ENCODE measurements at places on chromosomes 6 and 20.

- DNase-seq: no peak
These were observed 85.6 kb downstream of the MYB start for GRCh38 chr6:135266675-135267074.

DNA sequence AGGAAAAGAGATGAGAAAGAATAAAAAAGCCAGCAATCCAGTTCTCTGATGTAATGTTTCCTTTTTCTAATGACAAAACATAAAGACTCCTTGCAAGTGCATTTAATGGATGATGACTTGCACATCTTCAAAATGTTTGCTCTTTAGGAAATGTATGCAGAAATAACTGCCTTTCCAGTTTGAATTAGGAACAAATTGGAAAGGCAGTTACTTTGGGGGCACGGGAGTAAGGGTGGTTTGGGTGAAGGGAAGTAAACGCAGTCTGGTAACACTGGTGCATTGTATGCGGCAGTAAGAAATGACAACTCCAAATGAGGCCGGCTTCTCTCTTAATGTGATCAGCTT is 57.6 kb upstream of the REV3L start:
- no peak for DNase-seq

DNA sequence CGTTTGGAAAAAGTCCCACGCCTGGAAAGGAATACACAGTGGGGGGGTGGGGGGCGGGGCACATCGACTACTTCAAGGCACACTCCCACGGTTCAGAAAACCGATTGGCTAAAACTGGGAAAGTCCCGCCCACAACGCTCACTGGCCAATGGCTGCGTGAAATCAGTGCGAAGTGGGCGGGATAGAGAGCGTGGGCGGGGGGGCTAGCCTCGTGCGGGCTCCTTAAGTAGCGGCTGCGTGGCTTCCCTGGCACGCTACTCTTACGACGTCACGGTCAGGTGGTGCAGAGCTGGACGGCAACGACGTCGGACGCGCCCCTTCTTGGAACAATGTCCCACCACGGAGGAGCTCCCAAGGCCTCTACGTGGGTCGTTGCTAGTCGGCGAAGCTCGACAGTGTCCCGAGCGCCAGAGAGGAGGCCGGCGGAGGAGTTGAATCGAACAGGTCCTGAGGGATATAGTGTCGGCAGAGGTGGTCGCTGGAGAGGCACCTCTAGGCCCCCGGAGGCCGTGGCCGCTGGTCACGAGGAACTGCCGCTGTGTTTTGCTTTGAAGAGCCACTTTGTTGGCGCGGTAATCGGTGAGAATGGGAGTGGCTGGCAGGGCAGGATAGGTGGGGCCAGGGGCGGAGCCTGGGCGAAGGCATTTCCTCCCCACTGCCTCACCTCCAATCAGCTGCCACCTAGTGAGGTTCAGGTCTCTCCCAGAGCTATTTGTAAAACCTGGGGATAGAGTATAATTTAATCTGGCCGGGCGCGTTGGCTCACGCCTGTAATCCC is at the start of gene DDX43:
DDX43 (plus strand) TSS at position 252 of the 778 bp plus-strand sequence; CDS start at position 330, 78 bp downstream.
- peak; percentile 77 for DNase-seq

- no peak for DNase-seq
These were observed 41.5 kb downstream of the CDC40 start for GRCh38 chr6:110221738-110222137.

DNA sequence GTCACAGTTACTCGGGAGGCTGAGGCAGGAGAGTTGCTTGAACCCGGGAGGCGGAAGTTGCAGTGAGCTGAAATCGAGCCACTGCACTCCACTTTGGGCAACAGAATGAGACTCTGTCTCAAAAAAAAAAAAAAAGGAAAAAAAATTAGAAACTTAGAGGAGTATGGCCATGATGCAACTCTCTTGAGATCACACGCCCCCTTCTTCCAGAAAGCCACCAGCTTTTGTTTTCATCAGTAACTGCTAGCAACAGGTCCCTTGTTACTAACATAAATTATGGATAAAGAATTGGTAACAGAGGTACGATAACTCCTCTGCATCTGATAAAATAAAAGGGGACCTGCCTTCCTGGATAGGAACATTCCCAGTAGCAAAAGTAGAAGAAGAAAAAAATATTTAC is 308.2 kb downstream of the CD83 start:
- no peak for DNase-seq

DNA sequence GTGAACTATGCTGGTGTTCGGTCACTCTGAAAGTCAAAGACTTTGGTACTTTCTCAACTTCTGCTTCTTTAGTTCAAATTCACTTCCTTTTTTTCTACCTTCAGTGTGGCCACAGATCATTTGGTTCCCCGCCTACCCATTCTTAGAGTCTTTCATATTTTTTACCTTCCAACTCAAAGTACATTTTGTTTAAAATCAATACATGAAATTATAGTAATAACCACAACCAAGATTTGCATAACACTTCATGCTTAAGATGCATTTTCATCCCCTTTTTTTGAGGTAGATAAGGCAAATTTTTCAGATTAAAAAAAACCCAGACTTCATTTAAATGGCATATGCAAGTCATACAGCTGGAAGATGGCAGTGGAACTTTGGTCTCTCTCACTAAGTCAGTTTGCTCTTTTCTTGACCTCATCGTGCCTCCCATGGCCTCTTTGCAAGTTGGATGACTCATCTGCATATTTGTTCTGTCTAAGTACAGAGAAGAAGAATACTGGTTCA is 11.9 kb upstream of the CNR1 start:
- no peak for DNase-seq

- no peak for DNase-seq
These were observed 18.6 kb downstream of the ADGRF5 start for GRCh38 chr6:46903175-46903574.

- no peak for DNase-seq
These were observed 45.8 kb downstream of the SAMD5 start for GRCh38 chr6:147554281-147554680.

DNA sequence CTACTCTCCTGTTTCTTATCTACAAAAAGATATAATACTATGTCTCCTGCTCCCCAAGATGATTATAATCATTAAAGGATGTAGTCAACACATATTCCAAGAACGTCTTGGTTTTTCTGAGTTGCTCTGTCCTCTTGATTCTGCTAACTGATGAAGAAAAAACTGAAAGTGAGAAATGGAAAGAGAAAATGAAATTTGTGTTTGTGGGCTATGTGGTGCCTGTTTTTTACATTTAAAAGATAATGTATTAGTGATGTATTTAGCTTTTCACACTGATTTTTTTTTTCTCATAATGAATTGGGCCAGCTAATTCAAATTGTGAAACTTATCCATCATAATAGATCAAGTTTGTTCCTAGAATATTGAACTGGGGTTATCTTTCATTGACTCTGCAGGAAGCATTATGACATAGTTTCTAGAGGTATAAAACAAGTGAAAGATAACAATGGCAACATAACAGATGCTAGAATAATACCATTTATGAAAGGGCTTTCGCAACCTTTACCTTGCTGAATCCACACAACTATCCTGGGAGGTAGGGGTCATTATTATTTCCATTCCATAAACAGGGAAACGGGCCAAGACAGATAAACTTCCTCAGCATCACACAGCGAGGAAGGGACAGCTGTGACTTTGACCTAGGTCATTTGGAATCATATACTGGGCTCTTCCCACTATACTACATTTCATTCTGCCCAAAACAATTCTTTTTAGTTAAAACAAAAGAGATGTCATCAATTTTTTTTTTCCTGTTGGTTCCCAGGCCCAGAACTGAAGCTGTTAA is 336.7 kb downstream of the GJA1 start:
- no peak for DNase-seq

DNA sequence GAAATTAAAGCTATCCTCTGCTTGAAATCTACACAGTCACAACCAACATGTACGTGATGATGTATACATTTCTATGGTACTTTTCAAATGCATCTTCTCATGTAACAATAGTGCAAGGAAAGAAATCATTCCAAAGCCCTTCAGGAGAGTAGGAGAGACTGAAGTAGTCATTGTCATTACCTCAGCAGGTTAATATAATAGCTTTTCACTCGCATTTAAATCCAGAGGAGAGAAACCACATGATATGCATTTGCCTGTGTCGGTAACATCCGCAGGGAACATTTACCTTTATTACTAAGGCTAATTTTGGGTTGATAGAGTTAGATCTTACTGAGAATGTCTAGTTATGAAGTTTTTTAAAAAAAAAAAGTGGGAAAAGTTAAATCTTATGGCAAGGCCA is 186.6 kb upstream of the DTNBP1 start:
- no peak for DNase-seq

DNA sequence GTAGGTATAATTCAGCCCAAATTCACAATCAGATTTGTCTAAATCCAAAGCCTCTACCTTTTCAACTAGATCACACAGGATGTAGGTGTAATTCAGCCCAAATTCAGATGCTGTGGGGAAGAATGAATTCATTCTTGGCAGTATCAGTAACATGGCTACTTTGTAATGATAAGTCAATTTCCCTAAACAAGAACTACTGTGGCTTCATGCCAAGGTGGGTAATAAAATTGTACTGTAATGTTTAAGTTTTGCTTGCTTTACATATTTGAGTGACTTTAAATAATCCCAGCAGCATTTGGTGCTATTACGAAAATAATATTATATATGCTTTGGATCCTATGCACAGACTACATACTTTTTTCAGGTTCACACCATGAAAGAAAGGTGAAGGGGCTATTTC is 239.1 kb downstream of the HDGFL1 start:
- no peak for DNase-seq

DNA sequence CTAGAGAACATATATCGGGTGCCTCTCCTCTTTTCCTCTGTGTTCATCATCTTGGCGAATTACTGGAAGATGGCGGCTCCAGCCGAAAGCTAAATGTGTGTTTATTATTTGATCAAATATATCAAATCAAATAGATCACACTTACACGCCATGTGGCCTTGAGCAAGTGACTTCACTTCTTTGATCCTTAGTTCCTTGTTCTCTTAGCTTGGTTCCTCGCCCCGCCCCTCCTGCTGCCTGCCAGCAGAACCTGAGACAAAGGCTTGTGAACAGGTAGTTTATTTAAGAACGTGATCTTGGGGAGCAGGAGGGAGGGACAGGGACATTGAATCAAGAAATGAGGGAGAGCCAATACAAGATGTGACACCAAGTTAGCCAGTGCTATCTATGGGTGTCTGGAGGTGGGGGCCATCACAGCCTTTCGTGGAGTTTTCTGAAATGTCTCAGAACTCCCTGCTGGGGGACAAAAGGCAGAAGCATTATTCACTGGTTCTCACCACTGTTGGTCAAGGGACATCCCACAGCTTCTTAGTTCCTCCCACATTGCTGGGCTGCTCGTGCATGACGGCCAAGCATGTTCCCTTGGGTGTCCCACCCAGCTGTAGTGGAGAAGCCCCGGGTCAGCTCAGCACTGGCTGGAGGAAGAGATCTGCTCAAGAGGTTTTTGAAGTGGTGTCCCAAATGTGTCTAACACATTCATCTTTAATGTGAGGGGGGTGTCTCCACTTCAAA is 44.9 kb upstream of the RNF24 start:
- DNase-seq: no peak

GRCh38 chr6:42693725-42694323 is 28.6 kb downstream of the PRPH2 start:
- no peak for DNase-seq

- DNase-seq: peak; percentile 57
These were observed 53.2 kb downstream of the IRF4 start for GRCh38 chr6:444653-445275.

DNA sequence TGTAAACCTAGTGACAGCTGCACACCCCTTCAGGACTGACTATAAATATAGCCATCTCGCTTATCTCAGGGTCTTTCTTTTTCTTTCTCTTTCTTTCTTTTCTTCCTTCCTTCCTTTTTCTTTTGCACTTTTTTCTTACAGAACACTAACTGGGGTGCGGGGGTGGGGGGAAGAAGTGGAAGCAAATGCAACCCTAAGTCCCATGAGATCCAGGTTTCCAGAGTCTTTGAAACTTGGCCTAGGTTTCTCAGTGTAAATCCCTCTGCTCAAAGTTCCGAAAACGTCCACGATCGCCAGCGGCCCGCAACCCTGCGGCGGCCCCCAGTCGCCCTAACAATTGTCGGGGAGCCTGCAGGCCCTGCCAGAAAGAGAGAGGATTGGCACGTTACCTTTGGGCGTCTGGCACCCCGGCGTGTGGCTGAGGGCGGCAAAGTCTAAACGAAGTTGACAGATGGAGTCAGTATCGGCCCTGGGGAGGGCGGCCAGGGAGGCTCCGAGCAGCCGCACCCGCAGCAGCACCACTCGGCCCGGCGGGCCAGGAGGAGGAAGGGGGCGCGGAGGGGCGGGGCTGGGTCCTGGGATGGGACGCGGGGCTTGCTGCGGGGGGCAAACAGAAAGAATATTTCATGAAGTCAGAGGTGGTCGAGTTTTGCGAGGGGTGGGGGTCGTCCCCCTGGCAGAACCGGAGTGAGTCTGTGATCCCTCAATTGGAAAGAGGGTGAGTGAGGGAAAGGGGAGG is 577 bp upstream of the FOXF2 start:
- no peak for DNase-seq

- no peak for DNase-seq
These were observed 65.5 kb downstream of the LAMA4 start for GRCh38 chr6:112188906-112189305.

DNA sequence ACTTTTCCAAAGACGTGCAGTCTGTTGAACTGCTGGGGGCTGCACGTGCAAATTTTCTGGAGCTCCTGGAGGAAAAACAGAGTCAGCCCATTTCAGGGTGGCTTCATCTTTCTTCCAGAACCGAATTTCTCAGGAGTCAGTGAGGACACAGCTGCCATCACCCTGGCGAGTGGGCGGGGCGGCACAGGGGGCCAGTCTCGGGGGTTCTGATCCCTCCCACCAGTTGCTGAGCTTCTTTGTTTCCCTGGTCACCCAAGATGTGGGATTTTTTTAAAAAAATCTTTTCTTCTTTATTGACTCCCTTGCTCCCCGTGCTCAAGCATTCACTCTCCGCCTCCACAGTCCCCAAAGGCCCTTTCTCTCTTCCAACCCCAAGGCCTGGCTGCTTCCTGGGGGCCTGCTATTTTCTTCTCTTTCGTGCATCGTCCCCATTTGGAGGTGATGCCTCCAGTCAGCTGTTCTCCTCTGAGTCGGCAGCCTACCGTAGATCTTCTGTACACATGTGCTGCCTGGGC is 8.9 kb downstream of the C6orf118 start:
- no peak for DNase-seq

GRCh38 chr6:158517581-158517980 is 42.3 kb upstream of the TMEM181 start:
- DNase-seq: peak; percentile 58

- no peak for DNase-seq
These were observed 25.8 kb upstream of the FABP7 start for GRCh38 chr6:122753688-122754056.

Data from activated CD8-positive, alpha-beta memory T cell treated with anti-CD3 and anti-CD28 coated beads, Interleukin-2, amount 10 ng/mL, durations not matched to agents 7 days and 5 days (primary cell).